Pulmonary artery endothelial cell (primary cell): ENCODE measurements at places on chromosomes 5 and 9.

DNA sequence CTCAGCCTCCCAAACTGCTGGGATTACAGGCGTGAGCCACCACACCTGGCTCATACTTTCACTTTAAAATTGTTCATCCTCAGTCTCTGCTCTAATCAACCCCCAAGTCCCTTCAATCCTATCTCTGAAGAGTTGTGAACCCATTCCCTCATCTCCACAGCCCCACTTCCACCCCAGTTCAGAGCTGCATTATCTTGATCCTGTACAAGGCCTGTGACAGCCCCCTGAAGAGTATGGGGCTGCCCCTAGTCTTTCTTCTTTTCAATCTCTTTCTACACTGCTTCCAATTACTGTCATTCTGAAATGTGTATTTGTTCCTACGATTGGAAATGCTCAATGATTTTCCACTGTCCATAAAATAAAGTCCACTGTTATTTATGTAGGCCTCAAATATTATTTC is 588.3 kb downstream of the RAB3C start:
- no peak for DNase-seq

DNA sequence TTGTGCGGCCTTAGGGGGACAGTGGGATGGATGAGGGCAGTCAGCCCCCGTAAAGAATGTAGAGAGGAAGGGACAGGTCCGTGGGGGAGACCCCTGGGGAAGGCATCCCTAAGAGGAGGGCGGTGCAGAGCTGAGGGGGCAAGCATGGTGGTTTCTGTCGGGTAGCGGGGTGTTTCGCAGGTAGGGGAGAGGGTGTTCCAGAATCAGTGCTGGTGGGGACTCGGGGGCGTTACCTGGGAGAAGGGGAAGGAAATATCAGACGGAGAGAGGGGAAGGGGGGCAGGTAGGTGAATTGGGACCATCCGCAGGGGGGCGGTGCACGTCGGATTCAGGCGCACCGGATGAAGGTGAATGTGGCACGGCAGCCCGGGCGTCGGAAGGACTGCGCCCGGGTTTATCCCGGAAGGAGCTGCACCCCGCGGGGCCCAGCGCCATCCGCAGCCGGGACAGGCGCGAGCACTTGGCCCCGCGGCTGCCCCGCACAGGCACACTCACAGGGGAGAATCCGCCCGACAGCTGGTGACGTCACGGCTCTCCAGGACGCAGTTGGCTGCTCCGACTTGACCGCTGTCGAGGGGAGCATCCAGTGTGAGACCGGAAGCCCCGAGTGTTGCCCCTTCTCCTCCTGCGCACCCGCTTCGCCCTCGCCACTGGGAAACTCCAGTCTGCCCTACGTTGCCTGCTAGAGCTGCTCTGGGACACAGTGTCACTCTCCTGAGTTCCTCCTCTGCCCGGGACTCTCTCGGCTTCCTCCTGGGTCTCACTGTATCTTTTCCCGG is 1.3 kb downstream of the CD72 start:
- no peak for DNase-seq

GRCh38 chr5:160649304-160649703 is 202.7 kb downstream of the ATP10B start:
- DNase-seq = no peak

DNA sequence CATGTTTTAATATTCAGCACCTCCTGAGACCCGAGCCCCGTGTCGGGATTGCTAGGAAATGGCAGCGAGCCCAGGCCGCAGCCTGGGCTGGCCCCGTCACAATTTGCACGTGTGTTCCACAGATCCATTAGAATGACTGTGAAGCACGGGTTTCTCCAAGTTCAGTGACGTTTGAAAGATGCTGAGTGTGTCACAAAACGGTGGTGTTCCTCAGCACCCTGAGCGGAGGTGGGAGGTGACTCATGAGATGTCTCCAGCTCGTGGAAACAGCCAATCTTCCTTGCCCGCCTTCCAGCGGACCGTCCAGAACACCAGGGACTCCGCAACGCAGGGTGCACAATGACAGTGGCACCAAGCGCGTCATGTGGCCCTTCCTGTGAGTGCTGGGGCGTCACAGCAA is 412.8 kb downstream of the IRX2 start:
- no peak for DNase-seq

GRCh38 chr9:90979138-90979551 is 177.5 kb downstream of the SYK start:
- DNase-seq = no peak

GRCh38 chr5:164098531-164098930 is 593.1 kb downstream of the MAT2B start:
- DNase-seq = no peak

GRCh38 chr9:74447451-74448193 is 49.5 kb upstream of the RORB start:
- no peak for DNase-seq
